ENCODE measurements at places on chromosomes 7 and 10.
A peak's percentile ranks its signal among the peaks of the same experiment; 100 is the strongest.

DNA sequence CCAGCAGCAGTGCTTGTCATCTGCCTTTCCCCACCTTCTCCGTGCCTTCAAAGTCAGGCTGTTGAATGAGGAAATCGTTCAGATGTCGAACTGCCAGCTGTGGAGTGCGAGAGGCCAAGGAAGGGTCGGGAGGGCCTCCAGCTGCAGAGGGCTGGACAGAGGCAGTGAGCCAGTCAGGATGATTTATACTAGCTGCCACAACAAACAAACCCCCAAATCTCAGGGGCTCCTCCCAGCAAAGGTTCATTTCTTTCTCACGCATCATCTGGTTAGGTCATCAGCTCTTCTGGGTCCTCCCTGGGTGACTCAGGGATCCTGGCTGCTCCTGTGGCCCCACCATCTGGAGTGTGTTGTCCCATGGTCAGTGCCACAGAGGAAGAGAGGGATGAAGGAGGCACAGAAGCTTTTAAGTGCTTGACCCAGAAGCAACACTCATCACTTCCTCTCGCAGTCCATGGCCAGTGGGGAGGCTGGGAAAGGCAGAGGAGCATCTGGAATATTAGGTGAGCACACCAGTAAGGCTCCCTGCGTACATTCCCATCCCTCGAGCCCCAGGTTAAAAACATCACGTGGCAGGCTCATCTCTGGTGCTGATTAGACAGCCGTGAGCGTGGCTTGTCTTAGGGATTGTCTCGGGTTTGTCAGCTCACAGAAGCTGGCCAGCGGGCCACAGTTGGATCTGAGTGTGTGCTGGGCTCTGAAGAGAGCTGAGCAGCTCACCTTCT, 140.7 kb downstream of the RGS10 start:
- DNase-seq = no peak

- no peak for DNase-seq
Observed at GRCh38 chr7:23207021-23207420, 25.2 kb downstream of the NUP42 start.

- no peak for DNase-seq
Observed at GRCh38 chr10:6279540-6280267, 77.0 kb downstream of the PFKFB3 start.

- DNase-seq = no peak
Observed at GRCh38 chr10:116974456-116975005, 30.5 kb downstream of the SHTN1 start.

- no peak for DNase-seq
Observed at GRCh38 chr10:86263209-86263608, 103.4 kb downstream of the GRID1 start.

- DNase-seq = no peak
Observed at GRCh38 chr10:45440511-45441062, 66.6 kb downstream of the ALOX5 start.

GRCh38 chr7:154442939-154443338, 390.7 kb downstream of the DPP6 start:
- DNase-seq = no peak

- no peak for DNase-seq
Observed at GRCh38 chr7:129616530-129616929, 5.0 kb downstream of the NRF1 start.

GRCh38 chr10:109846832-109847231, 76.5 kb downstream of the XPNPEP1 start:
- no peak for DNase-seq

GRCh38 chr10:12533151-12533550, 183.8 kb downstream of the CAMK1D start:
- no peak for DNase-seq

DNA sequence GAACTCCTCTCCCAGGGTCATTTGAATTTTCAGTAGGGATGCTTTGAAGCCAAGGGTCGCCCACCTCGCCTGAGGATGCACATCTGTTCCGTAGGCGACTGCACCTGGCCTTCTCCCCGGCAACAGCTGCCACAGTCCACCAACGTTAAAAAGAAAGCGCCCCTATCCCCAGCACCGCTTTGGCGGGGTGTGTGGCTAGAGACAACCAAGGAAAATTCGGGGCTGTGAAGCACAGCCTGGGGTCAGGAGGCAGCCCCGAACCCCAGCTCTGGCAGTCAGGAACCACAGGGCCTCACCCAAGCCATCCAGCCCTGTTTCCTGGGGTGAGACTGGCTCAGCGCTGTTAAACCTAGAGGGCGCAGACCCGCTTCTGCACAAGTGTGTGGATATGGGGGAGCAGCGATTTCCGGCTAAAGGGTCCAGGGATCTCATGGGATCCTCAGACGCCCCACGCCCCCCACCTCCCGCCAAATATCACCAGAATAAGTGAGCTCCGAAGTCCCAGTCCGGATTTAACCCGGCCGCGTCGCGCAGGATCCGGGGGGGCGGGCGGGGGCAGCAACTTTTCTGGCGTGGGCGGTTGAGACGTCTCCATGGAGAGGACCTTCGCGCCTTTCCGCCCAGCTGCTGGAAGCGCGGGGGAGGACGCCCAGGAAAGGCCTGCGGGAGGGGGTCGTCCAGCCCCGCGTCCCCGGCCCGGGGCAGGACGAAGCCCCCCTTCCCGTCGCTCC, 822 bp downstream of the ZC3HAV1L start:
- DNase-seq = no peak

GRCh38 chr10:116049158-116049973, 223.6 kb downstream of the GFRA1 start:
- no peak for DNase-seq

- no peak for DNase-seq
Observed at GRCh38 chr7:107108793-107109371, 59.9 kb upstream of the HBP1 start.

GRCh38 chr10:31961277-31962074, 32.8 kb upstream of the ARHGAP12 start:
- no peak for DNase-seq

DNA sequence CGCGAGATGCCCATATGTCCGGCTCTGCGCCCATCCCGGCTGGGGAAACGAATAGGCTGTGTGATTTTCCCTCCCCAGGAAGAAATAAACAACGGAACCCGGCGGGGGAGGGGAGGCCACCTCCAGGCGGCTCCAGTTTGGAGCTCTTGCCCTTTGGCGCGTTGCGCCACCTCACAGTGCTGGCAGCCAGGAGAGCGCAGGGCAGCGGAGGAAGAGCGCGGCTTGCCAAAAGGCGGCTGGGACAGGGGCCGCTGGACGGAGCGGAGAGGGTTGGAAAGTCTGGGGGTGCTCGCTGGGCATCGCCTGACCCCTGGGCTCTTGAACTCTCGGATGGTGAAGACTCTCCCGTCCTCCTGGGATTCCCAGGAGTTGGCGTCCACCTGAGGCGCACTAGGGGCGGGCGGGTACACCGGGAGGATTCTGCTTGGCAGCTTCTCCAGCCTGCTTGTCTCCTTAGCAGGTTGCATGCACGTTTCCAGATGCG, 5.3 kb upstream of the NEUROG3 start:
- DNase-seq = no peak

GRCh38 chr7:158344706-158345300, 242.8 kb downstream of the PTPRN2 start:
- DNase-seq = no peak

- DNase-seq = no peak
Observed at GRCh38 chr10:62842983-62843382, 26.8 kb upstream of the EGR2 start.

DNA sequence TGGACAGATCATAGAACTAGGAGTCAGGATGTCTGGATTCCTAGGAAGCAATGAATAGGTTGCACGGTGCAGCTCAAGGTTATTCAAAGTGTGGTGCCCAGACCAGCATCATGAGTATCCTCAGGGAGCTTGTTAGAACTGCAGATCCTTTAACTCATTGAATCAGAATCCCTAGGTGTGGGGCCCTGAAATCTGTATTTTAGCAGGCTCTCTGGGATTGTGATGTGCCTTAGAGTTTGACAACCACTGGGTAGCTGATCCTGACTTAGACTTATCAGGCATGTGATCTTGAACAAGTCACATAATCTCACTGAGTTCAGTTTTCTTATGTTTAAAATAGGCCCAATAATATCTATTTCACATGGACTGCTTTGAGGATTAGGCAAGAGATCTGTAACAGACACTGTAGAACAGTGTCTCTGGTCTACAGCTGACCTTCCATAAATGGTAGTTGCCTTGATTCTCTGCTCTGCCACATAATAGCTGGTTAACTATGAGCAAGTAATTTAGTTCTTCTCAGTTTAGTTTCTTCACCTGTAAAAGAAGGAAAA, 46.4 kb upstream of the ATRNL1 start:
- DNase-seq = no peak

DNA sequence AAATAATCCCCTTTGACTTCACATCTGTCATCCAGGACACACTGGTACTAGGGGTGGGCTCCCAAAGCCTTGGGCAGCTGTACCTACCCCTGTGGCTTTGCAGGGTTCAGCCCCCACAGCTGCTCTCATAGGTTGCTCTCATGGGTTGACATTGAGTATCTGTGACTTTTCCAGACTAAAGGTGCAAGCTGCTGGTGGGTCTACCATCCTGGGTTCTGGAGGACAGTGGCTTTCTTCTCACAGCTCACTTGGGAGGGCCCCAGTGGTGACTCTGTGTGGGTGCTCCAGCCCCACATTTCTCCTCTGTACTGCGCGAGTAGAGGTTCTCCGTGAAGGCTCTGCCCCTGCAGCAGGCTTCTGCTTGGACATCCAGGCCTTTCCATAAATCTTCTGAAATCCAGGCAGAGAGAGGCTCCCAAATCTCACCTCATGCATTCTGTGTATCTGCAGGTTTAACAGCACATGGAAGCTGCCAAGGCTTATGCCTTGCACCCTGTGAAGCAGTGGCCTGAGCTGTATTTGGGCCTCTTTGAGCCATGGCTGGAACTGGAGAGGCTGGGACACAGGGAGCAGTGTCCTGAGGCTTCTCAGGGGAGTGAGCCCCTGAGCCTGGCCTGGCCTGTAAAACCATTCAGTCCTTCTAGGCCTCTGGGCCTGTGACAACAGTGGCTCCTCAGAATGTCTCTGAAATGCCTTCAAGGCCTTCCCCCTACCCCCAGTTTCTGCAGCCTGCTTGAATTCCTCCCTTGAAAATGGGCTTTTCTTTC, 52.2 kb downstream of the TRIM24 start:
- DNase-seq = no peak

GRCh38 chr10:62740885-62741745, 63.4 kb upstream of the ADO start:
- no peak for DNase-seq

- DNase-seq = peak; percentile 35
Observed at GRCh38 chr10:117216611-117217195, 19.4 kb downstream of the KCNK18 start.

- DNase-seq = no peak
Observed at GRCh38 chr7:51366930-51367613, 50.5 kb upstream of the COBL start.

- no peak for DNase-seq
Observed at GRCh38 chr7:100372694-100373093, 593 bp upstream of the PILRA start.

DNA sequence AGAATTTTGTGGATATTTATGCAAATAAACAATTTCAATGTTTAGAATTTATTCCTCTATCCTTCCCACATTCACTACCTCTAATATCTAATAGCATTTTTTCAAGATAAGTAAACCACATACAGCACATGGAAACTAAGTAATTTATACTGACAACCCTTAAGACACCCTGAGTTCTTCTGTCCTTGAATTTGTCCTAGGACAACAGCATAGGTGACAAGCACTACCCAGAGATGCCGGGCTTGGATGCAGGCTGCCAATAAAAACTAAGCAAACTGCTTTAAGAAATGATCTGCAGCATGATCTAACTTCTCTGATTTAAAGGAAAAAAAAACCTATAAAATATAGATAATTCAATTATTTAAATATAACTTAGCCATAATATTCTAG, 22.7 kb downstream of the NT5C3A start:
- no peak for DNase-seq

GRCh38 chr10:70053218-70053840, 683 bp downstream of the MACROH2A2 start:
- no peak for DNase-seq

GRCh38 chr10:27439101-27439500, 65.0 kb upstream of the RAB18 start:
- no peak for DNase-seq

- no peak for DNase-seq
Observed at GRCh38 chr10:132762267-132762666, 23.7 kb downstream of the NKX6-2 start.

- DNase-seq = no peak
Observed at GRCh38 chr7:51226916-51227535, 89.6 kb downstream of the COBL start.

DNA sequence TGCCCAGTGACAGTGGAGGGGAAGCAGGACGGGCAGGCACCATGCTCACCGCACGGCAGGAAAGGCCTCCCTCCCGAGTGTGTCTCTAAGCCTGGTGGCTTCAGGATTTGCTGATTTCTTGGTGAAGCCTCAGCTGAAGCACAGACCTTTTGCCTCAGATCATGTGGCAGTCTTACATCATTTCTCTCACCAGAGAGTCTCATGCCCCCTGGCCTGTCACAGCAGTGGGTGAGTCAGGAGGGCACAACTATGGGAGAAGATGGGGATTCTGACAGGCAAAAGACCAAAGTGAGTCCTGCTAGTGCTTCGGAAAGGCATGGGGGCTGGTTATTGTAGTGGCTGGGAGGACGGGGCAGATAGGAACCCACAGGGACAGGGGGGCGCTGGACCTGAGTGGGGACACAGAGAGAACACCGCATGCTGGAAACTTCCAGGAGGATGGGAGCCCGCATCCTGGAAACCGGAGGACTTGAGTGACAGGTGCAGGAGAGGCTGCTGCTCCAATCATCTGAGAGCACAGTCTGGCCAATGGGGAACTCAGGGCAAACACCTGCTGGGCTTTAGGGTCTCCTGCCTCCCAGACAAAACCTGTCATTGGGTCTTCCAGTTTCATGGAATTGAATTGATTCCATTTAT, 166.8 kb downstream of the ADARB2 start:
- DNase-seq = no peak

- DNase-seq = no peak
Observed at GRCh38 chr7:55517191-55517633, 55.1 kb downstream of the VOPP1 start.

- DNase-seq = no peak
Observed at GRCh38 chr7:123522066-123522465, 12.3 kb downstream of the IQUB start.

DNA sequence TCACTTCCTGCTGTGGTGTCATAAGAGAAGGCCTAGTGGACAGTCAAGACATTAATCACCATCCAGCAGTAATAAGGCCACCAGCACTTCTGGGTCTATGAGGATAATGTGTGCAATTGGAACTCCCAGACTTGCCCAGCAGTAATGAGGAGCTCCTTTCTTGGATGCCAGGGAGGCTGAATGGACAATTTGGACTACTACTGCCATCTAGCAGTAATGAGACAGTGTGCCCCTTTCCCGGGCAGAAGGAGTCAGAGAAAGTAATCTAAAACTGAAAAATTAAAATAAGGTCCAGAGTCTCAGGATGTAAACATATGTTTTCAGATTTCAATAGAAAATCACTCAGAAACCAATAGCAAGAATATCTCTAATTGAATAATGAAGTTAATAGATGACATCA, 400.4 kb downstream of the CDC14C start:
- DNase-seq = no peak

DNA sequence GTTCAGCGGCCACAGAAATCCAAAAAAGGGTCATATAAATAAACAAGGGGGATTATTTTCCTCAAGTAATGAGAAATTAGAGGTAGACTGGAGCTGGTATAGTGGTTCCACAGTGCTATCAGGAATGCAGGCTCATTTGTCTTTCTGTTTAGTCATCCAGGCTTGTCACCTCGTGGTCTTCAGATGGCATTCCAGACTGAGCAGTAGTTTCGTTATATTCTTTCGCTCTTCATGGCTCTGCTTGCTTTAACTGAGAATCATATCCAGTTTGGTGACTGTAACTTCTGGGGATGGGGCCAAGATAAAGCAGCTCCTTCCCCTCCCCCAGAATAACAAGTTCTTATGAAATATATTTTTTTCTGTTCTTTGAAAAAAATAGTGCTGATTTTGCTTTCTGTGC, 9.5 kb downstream of the ANKIB1 start:
- no peak for DNase-seq

Data from activated naive CD4-positive, alpha-beta T cell (primary cell).